Activated T-helper 17 cell treated with anti-CD3 and anti-CD28 coated beads, Interleukin-2, amount 50 U/mL, for 72 hours (primary cell): ENCODE measurements at places on chromosomes 7 and 10. TPM values are rescaled to one million over a fixed set of nuclear protein-coding genes. Genes with fewer than 3 reads are reported as not detected.

UBE2D4 gene
- total RNA-seq = 8.3 TPM

DNA sequence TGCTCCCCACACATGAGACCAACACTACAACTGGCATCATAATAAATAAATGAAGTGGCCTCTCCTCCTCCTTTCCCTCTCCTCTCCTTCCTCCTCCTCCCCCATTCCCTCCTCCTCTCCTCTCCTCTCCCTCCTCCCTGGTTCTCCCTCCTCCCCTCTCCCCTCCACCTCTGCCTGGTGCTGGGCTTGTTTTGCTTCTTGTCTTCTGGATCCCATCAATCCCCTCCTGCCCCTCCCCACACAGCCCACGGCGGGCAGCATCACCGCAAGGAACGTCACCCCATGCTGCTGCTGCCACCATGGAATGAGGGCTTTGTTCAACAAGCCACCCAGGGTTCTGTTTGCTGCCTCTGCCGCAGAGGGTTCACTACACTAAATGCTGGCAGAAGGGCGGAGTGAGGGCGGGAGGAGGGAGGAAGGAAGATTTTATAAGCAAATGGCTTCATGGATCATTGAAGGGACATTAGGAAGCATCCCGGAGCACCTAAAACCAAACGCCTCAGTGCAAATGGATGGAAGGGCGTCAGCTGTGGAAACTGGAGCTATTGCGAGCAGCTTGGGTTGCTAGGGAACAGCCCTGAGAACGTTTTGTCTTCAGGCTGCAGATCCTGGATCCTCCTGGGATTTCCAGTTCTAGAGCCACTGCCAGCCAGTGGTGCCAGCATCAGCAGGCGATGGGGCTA lies 379.7 kb upstream of the ZMIZ1 start:
- no peaks in the 10 kb centered on the region for H3K36me3 ChIP-seq
- H3K27me3 ChIP-seq = peaks cover 9% of the 10 kb centered on the region
- ATAC-seq = no peak
- no peak overlapping the region for H3K27ac ChIP-seq

GRCh38 chr7:104552102-104552501 lies 223.7 kb downstream of the LHFPL3 start:
- no peaks in the 10 kb centered on the region for H3K4me1 ChIP-seq
- no peaks in the 10 kb centered on the region for H3K27me3 ChIP-seq
- no peak overlapping the region for H3K4me3 ChIP-seq
- no peak overlapping the region for H3K27ac ChIP-seq

GRCh38 chr7:111343017-111343416 lies 219.3 kb downstream of the IMMP2L start:
- no peak overlapping the region for H3K27ac ChIP-seq
- no peak overlapping the region for H3K4me3 ChIP-seq
- no peaks in the 10 kb centered on the region for H3K4me1 ChIP-seq
- H3K27me3 ChIP-seq = no peaks in the 10 kb centered on the region

- H3K27ac ChIP-seq = no peak overlapping the region
- no peaks in the 10 kb centered on the region for H3K27me3 ChIP-seq
- H3K4me3 ChIP-seq = no peak overlapping the region
- peaks cover 9% of the 10 kb centered on the region for H3K4me1 ChIP-seq
- H3K36me3 ChIP-seq = peaks cover 95% of the 10 kb centered on the region
- no peak for ATAC-seq
Measured at GRCh38 chr7:98994046-98994944, 116.0 kb downstream of the TRRAP start.

DNA sequence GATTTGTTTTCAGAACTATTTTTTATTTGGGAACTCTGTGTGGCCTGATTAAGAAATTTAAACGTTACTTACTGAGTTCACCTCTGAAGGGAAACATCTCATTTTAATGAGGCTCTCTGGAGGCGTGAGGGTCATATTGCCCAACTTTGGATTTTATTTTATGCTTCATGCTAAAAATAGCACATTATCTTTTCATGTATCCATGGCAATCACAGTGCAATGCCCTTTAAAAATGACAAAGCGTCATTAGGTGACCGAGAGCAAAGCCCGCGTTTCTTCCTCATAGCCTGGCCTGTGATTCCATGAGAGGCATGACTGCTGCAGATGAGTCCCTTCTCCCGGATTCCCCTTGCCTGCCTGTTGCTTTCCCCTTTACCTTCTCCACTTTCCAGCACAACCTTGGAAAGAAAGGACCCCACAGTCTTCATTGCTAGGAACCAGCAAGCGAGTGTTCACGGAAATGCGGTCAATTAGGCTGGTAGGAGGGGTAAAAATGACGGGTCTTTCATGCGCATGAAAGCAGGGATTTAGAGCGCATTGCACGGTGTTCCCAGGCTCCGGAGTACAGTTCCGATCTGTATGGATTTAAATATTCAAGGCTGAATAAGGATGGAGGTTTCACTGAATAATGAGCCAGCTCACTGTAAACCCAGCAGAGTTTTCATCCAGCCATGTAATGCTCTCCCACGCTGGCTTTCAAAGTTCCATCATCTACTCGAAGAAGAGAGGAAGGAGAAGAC lies 98.2 kb upstream of the PITRM1 start:
- no peak overlapping the region for H3K4me3 ChIP-seq
- no peak overlapping the region for H3K27ac ChIP-seq
- H3K36me3 ChIP-seq = no peaks in the 10 kb centered on the region
- H3K4me1 ChIP-seq = no peaks in the 10 kb centered on the region
